GM23338 (cell line): ENCODE measurements at places on chromosomes 7 and 10. TPM values are rescaled to one million over a fixed set of nuclear protein-coding genes. Genes with fewer than 3 reads are reported as not detected.

GRCh38 chr7:82741493-82741892, 297.9 kb upstream of the CACNA2D1 start:
- DNase-seq, result no peak
- H3K36me3 ChIP-seq, result no peaks in the 10 kb centered on the region
- H3K4me3 ChIP-seq, result no peak overlapping the region
- H3K27me3 ChIP-seq, result no peaks in the 10 kb centered on the region

DNA sequence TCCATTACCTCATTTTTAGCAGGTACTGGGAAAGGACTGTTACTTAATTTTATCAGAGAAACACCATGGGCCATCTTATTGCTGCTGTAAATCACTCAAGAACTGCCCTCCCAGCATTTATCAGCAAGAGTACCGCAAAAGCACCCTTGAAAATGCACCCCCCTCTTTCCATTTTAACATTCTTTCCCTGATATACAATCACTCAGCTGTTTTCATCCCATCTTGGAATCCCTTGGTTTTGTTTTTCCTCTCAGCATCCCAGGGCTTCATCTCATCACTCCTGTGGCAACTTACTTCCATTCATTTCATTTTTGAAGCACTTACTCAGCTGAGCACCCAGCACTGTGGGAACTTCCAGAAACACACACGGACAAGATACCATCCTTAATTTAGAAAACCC, 36.5 kb downstream of the RAPGEF5 start:
- H3K27me3 ChIP-seq, result no peaks in the 10 kb centered on the region
- H3K4me3 ChIP-seq, result no peak overlapping the region
- DNase-seq, result no peak
- peaks cover 18% of the 10 kb centered on the region for H3K4me1 ChIP-seq
- no peaks in the 10 kb centered on the region for H3K36me3 ChIP-seq
- H3K27ac ChIP-seq, result peak overlapping the region; percentile 35; the same call in 1 of the 2 replicates

GRCh38 chr10:35416619-35417312, 80.5 kb downstream of the CCNY start:
- no peak overlapping the region for H3K4me3 ChIP-seq
- H3K4me1 ChIP-seq, result peaks cover 55% of the 10 kb centered on the region
- no peaks in the 10 kb centered on the region for H3K27me3 ChIP-seq
- peak; percentile 50 for DNase-seq

DNA sequence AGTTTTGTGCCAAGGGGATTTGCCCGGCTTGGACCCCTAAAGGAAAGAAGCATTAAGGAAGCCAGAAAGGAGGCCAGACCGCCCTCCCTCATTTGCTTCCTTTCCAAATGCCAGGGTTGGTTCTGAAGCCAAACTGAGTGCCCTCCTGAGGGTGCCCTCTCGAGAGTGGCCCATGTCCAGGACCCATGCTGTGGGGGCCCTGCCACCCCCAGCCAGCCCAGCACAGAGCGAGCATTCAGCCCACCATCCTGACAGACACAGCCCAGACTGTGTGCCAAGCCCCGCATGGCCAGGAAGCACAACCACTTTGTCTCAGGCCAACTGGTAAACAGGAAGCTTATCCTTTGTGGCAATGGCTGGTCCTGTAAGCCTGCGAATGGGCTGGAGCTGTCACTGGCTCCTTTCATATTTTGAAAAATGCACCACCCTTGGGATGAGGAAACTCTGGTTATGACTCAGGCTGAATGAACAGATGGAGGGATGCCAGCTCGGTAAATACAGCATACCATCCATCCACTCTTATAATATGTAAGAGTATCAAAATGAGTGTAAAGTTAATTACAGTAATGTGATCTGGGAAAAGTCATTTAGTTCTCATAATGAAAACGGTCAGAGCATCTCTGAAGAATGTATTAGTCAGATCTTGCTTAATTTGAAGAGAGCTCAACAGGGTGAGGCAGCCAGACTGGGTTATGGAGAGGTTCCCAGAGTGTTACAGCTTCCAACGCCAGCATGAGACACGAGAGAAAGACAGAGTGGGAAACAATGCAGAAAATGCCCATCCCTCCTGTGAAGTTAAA, 65.0 kb downstream of the STK17A start:
- peaks cover 54% of the 10 kb centered on the region for H3K4me1 ChIP-seq
- peak overlapping the region; percentile 99 for H3K27ac ChIP-seq
- peaks cover 5% of the 10 kb centered on the region for H3K36me3 ChIP-seq
- peak; percentile 39 for DNase-seq
- peak overlapping the region; percentile 22; the same call in 1 of the 2 replicates for H3K4me3 ChIP-seq

- H3K27ac ChIP-seq, result no peak overlapping the region
- no peaks in the 10 kb centered on the region for H3K36me3 ChIP-seq
- no peak for DNase-seq
These were observed 91.5 kb downstream of the ARID5B start for GRCh38 chr10:61992671-61993668.

GRCh38 chr7:30093420-30093952, 41.3 kb upstream of the MTURN start:
- no peak overlapping the region for H3K4me3 ChIP-seq
- H3K27ac ChIP-seq, result no peak overlapping the region
- H3K27me3 ChIP-seq, result no peaks in the 10 kb centered on the region
- no peaks in the 10 kb centered on the region for H3K36me3 ChIP-seq
- no peaks in the 10 kb centered on the region for H3K4me1 ChIP-seq

DNA sequence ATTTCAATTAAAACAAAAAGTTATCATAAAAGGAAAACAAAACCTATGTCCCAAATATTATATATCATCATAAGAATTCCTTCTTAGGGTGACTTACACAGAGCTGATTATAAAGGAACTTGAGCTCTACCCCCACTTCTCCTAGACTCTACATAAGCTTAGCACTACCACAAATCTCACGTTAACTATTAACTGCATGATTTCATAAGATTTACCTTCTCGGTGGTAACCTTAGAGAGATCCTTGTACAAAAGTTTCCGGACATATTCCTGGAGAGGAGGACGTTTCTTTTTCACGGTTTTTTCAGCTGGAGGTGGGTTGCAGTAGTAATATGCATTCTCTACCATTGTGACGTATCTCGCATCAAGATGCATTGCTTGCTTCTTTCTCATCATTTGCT, 83.7 kb downstream of the UPF2 start:
- H3K36me3 ChIP-seq, result peaks cover 21% of the 10 kb centered on the region
- no peak overlapping the region for H3K27ac ChIP-seq
- H3K27me3 ChIP-seq, result no peaks in the 10 kb centered on the region
- H3K4me1 ChIP-seq, result no peaks in the 10 kb centered on the region
- DNase-seq, result no peak

GRCh38 chr7:28725911-28726310, 232.2 kb downstream of the TRIL start:
- no peaks in the 10 kb centered on the region for H3K4me1 ChIP-seq
- H3K27ac ChIP-seq, result no peak overlapping the region
- DNase-seq, result no peak
- H3K36me3 ChIP-seq, result no peaks in the 10 kb centered on the region

DNA sequence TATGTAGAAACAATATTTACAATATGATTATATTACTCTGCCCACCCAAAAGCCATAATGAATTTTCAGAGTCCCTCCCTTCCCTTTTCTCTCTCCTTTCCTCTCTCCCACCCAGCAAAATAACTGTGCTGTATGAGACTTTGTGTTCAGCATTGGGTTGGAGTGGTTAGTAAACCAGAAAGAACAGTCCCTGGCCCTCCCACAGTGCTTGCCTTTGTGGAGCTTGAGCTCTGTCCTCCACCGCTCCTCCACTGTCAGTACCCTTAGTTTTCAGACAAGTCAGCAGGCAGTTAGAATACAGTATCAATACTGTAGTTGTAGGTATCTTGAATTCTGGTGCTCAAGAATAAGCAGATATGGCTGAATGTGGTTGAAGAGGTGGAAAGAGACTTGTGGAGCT, 92.7 kb downstream of the CDK14 start:
- peak; percentile 37 for DNase-seq
- no peak overlapping the region for H3K4me3 ChIP-seq
- no peaks in the 10 kb centered on the region for H3K27me3 ChIP-seq
- H3K4me1 ChIP-seq, result peaks cover 13% of the 10 kb centered on the region; the same call in 1 of the 2 replicates

Gene UBE2H
- 86.5 and 107 TPM in 2 replicates for total RNA-seq

Gene GRID1
- total RNA-seq, result 0.14 and 0.82 TPM in 2 replicates

Gene SUN3
- total RNA-seq, result 0.52 TPM in 1 of 2 replicates, not detected in the other

Gene SFRP4
- total RNA-seq, result not detected in 2 replicates

Gene CALN1
- total RNA-seq, result 14.5 and 15.3 TPM in 2 replicates

Gene PVRIG
- total RNA-seq, result not detected in 2 replicates

Gene NPSR1
- not detected in 2 replicates for total RNA-seq

Gene ICA1
- total RNA-seq, result 37.3 and 45.2 TPM in 2 replicates
